ENCODE measurements at places on chromosomes 11 and 22.

DNA sequence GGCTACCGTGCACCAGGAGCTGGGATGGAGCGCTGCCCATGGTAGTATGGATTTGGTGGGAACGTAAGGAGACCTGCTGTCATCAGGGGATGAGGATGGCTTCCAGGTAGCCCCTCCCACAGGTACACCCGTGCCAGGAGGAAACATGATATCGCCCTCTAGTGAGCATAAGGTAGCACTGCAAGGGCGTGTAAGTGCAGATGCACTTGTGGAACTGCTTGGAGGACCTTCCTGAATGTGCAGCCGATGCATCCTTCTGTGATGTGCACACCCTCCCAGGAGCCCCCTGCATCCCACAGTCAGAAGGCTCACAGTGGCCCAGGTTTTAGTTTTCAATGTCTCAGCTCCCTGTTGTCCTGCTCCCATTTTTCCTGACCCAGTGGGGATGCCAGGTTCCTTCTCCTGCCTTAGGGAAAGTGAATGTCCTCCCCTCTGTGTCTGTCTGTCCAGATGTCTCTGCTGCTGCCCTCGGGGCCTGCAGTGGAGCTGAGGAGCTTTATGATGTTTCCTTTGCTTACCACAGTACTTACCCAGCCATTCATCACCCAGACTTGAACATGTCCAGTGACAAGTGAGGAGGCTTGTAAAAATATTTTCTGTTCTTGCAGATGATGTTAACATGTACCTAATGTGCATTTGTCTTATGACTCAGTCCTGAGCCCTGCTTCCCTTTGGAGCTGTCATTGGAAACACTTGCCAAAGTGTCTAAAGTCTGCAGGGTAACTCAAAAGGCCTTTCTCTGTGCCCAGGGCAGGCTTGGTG, 49.2 kb downstream of the DBX1 start:
- DNase-seq = no peak

DNA sequence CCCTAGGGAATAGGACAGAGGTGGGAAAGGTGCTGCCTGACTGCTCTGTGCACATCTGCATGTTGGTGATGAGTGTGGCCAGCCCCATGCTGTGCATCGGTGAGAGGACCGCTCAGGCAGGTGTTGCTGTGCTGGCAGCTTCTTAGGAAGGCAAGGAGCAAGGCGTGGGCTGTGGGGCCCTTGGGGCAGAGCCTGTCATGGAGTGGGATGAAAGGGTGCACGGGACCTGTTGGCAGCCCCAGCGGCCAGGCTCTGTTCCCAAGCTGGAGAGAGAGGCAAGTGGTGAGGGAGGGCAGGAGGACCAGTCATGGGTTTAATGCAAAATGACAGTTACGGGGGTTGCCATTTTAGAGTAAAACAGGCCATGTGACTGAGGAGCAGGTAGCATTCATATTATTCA, 78.3 kb downstream of the ZBTB16 start:
- no peak for DNase-seq

DNA sequence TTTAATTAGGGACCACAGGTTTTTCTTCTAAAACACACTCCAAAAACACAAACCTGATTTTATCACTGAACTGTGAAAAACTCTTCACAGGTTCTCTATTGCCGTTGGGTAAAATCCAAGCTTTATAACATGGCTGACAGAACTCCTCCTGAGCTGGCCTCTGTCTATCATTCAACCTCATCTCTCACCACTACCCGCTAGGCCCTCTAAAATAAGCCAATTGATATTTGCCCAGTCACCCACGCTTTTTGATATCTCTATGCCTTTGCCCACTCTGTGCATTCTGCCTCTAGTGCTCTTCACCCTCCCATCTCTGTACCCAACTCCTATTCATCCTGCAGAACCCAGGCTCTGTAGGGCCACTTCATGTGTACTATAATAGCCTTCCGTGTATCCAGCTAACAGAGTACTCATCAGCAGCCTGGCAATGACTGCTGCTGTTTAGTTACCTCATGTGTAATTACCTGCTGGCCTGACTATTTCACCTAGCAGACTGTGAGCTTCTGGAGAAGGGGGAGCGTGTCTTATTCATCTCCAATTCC, 1.1 kb upstream of the CNGA4 start:
- DNase-seq = no peak

DNA sequence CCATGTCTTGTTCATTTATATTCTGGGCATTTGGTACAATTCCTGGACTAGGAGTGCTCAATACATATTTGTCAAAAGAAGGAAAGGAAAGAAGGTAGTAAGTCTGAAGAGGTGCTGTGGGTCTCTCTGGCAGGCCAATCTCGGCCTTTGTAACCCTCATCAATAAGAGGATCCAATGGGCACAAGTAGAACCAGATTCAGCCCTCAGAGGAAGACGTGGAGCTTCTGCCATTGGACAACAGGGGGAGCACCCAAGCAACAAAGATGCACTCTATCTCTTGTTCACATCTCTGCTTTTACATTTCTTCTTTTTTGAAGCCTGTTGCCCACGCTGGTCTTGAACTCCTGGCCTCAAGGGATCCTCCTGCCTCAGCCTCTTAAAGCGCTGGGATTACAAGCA, 2.2 kb upstream of the VPS11 start:
- no peak for DNase-seq

DNA sequence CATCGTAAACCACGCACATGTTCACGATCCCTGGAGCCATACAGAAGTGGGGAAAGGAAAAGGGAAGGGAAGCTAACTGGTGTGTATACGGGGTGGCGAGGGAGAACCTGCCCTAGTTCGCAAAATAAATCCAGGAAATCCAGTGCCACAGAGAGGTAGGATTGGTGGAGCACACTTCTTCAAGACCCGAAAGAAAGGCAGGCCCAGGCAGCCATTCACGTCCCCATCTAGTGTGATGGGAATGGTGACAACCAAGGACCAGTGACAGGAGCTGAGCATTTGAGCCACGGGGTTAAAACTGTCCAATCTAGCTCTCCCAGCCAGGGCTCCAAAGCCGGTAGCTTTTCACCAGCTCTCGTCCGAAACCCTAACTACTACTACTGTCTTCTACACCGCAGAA, 53.7 kb downstream of the IGSF9B start:
- DNase-seq = no peak

DNA sequence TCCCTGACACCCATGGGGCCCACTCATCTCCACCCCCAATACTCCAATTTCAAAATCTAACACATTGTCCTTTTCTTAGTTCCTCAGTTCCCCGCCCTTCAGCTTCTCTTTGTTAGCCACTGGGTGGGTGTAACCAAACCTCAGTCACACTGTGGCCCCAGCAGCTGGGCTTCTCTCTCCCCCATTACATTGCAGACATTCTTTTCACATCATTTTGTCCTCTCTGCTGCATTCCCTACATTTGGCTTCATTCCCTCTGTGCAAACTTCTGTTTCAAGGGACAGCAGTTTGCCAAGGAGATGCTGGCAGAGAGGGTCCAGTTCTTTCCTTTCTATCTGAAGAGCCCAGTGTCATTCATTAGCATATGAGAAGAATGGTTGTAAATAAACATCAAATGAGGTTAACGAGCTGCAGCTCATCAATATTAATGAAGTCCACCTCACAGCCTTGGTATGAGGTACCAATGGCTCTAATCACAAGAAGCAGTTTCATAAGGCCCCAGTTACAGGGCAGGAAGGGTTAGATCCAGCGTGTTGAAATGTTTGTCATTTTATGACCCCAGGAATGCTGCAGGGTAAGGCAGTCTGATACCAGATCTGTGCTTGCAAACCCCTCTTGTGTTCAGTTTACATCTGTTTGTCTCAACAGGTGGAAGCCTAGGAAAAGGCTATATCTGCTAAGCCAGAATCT, 72.3 kb downstream of the ARFGAP2 start:
- DNase-seq = no peak

- DNase-seq = no peak
Observed at GRCh38 chr11:12430954-12431595, 53.7 kb downstream of the PARVA start.

- no peak for DNase-seq
Observed at GRCh38 chr11:88307749-88308425, 29.6 kb downstream of the CTSC start.

- no peak for DNase-seq
Observed at GRCh38 chr11:108027057-108027456, 18.4 kb downstream of the CUL5 start.

DNA sequence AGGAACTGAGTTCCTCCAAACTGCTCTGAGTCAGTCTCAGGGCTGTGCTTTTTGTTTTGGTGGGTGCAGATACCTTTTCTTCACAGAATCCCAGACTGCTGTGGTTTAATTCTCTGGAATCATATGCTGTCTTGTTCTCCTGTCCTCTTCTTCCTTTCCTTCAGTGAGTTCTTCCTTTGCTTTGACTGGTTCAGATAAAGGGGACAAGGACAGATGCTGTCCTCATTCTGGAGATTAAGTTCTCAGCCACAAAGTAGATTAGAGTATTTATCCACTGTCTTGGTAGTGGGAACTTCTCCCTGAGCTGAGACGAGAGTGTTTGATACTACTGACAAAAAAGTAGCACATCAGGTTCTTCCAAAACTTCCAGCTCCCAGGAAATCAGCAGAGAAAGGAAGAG, 13.3 kb downstream of the ZDHHC5 start:
- no peak for DNase-seq

GRCh38 chr11:68066742-68067141, 27.9 kb downstream of the TCIRG1 start:
- DNase-seq = peak; percentile 22

DNA sequence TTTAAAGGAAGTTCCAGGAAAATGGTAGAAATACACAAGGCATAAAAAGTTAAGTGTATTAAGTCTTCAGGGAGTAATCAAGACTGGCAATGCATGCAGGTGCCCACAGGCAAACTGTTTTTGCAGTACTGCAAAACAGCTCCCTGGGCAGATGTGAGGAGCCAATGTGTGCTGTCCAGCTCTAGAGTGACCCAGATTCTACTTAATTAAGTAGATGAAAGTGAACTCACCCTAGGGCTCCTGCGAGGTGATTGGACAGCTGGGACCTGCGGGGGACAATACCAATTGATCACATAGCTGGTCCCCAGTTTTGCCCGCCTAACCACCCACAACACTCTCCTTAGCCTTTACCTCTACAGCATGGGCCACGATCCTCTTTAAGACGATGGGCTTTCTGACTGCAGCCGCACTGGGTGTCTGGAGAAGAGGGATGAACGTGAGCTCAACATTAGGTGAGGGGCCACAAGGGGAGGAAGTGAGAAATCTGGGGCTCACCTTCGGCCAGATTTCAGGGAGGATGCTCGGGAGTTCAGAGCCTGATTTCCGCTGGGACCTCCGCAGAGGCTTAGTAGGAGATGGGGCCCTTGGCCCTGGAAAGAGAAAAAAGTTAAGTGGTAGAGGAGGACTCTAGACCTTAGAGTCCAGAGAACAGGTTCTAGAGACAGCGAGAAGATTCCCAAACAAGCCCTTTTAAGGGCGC, 556 bp downstream of the CDCA5 start:
- no peak for DNase-seq

GRCh38 chr11:132049205-132049604, 678.8 kb downstream of the NTM start:
- DNase-seq = no peak

GRCh38 chr11:47595029-47595428, 818 bp upstream of the C1QTNF4 start:
- DNase-seq = no peak

DNA sequence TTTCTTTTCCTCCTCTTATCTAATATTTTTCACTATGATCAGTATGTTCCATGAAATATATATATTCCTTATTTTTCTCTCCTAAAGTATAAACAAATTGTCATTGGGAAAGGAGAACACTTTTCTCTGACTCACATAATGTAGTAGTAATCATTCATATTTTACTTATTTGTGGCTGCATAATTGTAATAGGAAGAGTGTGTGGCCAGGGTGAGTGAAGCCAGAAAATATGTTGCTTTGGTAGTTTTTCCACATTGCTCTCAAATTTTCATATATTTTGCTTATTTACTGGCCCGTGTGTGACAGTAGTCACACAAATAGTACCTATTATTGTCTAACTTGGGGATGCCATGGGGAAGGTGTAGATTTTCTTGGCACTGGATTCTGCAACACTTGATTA, 172.1 kb downstream of the DYNC2H1 start:
- DNase-seq = no peak

DNA sequence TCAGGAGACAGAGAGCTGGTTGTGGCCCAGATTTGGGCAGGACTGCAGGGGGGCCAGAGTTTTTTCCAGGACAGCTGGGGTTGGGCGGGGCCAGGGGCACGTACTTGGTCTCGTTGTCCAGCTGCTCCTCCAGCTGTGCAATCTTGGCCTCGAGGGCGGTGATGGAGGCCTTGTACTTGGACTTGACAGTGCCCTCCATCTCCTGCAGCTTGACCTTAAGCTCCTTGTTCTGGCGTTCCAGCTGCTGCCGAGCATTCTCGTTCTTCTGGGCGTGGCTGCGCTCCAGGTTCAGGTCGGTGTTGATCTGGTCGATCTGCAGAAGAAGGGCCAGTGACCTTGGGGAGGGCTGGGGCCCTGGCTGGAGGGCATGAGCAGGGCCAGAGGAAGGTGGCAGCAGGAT, 32.1 kb downstream of the APOL1 start:
- no peak for DNase-seq

DNA sequence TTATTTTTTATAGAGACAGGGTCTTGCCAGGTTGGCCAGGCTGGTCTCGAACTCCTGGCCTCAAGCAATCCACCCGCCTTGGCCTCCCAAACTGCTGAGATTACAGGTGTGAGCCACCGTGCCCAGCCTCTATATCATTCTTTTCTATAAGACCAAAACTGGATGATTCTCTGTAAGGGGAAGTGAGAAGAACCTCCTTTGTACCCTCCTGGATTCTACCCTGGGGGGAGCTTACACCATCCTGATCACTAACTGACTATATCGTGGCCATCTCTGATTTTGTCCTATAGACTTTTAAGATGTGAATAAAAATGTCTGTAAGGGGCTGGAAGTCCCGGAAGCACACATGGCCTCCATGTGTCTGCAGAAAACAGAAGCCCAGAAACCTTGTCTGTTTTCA, 9.1 kb downstream of the PIWIL4 start:
- no peak for DNase-seq

GRCh38 chr11:131099013-131099412, 182.7 kb upstream of the SNX19 start:
- no peak for DNase-seq

GRCh38 chr22:50444663-50445062, 30.2 kb downstream of the SBF1 start:
- no peak for DNase-seq

DNA sequence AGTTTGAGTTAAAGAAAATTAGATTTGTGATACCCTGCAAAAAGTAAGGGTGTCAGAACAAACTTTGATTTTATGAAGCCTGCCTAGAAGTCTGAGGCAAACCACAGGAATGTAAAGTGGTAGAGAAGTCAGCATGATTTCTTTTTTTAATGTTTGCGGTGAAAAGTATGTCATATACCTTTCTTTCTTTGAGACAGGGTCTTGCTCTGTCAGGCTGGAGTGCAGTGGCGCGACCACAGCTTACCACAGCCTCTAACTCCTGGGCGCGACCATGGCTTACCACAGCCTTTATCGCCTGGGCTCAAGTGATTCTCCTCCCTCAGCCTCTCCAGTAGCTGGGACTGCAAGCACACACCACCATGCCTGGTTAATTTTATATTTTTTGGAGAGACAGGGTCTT, 4.7 kb downstream of the API5 start:
- no peak for DNase-seq

GRCh38 chr22:21641417-21641788, 699 bp upstream of the SDF2L1 start:
- DNase-seq = peak; percentile 19

GRCh38 chr22:22609291-22609690, 35.1 kb upstream of the GGTLC2 start:
- DNase-seq = no peak

GRCh38 chr11:62401811-62402210, 17.0 kb upstream of the SCGB1A1 start:
- DNase-seq = no peak

- DNase-seq = no peak
Observed at GRCh38 chr11:127506126-127506525, 505.6 kb upstream of the KIRREL3 start.

GRCh38 chr22:37803639-37804351, 3.9 kb upstream of the GCAT start:
- no peak for DNase-seq
